Amygdala (tissue), 56 donors: ENCODE measurements at places on chromosomes 16 and 17.

GRCh38 chr16:49600976-49601375 is 227.4 kb downstream of the C16orf78 start:
- no peak for DNase-seq

- no peak for DNase-seq
Observed at GRCh38 chr16:51952500-51952899, 594.4 kb downstream of the TOX3 start.

- no peak for DNase-seq
Observed at GRCh38 chr16:81026429-81026828, 9.2 kb upstream of the ATMIN start.

DNA sequence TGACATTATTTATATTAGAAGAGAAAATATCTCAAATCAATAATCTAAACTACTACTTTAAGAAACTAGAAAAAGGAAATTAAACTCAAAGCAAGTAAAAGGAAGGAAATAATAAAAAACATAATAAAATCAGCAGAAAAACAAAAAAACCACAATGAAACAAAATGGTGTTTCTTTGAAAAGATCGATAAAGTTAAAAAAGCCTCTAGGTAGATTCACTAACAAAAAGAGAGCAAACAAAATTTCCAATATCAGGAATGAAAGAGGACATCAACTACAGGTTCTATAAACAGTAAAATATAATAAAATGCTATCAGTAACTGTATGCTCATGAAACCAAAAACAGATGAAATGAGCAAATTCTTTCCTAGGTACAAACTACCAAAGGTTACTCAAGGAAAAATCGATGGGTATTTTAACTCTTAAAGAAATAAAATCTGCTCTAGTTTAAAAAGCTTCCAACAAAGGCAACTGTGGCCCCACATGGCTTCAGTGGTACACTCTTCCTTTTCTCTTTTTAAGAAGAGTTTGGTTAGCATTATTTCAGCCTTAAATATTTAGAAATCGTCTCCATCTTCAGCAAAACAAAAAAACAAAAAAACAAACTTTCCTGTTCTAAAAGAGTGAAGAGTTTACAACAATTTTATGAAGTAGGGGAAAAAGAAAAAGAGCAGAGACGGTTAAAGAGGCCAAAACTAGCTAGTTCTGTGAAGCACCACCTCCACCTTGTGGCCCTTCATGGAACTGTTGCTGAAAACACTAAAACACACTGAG is 102.2 kb downstream of the TRIM37 start:
- no peak for DNase-seq

DNA sequence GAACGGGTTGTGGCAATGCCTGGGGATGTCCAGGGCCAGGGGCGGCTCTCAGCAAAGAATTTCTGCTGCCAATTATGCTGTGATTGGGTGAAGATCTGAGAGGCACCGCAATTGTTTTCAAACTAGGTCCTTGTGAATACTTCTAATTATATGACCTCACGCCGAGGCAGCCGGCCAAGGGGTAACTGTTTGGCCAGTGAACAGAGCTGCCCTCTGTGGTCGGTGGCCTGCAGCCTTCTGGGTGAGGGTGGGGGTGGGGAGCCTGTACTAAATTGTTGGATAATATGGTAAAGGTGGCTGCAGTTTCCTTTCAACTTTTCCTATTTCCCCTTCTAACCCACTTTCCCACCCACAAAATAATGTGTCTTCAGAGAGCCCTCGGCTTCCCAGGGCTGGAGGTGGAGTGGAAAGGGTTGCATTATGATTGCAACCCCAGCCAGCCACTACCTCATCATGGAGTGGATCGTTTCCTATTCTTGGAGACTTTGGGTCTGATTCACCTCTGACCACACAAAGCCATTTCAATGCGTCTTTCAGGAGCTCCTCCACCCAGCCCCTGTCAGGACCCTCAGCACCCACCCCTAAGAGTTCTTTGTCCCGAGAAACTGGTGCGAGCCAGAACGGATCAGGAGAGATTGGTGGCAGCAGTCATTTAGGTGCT is 2.0 kb upstream of the DNAI2 start:
- DNase-seq, result peak; percentile 30

GRCh38 chr17:2532146-2532720 is 20.5 kb upstream of the METTL16 start:
- no peak for DNase-seq

DNA sequence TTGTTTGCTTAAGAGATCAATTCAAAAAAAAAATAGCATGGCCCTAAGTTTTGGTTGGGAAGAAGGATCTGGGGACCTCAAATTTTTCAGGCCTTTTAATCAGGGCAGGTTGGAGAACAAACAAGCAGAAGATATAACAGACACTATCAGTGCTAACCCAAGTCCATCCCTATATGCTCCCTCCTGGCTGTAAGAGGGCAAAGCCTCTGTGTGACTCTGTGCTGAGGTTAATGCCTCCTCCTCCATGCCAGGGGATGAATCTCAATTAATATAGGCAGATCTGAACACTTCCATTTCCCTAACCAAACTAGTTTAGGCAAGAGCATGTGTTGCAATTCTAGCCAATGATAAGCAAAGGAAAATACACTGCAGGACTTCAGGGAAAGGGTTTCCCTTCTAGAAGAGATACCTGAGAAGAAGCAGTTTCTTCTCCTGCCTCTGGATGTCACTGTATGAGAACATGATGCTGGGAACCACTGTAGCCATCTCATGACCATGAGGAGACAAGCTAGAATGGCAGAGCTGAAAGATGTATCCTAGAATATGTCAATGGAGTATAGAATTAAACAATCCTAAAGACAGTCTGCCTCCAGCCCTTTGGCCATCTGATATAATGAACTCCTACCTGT is 76.0 kb downstream of the CHD9NB start:
- DNase-seq, result no peak

GRCh38 chr16:49712542-49712941 is 143.4 kb downstream of the ZNF423 start:
- DNase-seq, result no peak

DNA sequence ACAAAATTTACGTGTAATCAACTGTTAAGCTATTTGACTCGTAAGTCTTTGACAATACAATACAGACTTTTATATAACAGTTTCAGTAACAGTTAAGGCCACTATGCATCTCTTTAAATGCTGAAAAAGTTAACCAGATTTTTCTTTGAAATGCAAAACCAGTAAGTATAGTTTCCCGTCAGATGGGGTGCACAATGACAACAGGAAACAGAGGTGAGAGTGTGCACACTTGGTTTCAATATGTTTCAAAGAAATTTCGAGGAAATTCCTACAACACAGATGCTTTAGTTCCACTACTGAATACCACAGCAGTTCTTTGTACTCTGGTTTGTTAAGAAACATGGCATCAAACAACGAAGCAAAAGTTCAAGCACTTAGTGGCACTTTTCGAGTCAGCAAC is 48.4 kb downstream of the RNF157 start:
- DNase-seq, result no peak

- peak; percentile 18 for DNase-seq
Observed at GRCh38 chr16:10906914-10907756, 30.1 kb downstream of the CIITA start.

DNA sequence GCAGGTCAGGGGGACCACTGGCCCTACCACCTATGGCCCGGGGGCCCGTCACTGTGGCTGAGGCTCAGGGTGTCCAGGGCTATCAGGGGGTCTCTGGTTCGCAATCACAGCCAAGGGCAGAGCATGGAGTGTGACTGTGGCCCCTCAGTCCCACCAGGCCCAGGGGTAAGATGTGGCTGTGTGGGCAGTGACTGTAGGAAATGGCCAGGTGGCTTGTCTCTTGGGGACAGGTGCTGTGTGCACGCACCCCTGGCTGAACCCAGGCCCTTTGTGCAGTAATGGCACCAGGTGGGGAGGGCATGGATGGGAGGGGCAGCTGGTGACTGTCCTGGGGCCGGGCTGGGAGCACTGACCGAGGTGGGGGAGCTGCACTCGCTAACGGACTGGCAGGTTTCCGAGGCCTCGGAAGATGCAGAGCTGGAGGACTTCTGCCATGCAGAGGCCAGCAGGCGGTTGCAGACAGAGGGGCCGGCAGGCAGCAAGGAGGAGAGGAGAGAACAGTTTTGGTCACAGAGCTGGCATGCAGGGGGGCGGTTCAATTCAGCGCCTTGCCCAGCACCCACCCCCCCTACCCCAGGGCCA is 18.8 kb downstream of the IL34 start:
- no peak for DNase-seq

- no peak for DNase-seq
Observed at GRCh38 chr17:66200685-66201092, 8.8 kb upstream of the CEP112 start.

DNA sequence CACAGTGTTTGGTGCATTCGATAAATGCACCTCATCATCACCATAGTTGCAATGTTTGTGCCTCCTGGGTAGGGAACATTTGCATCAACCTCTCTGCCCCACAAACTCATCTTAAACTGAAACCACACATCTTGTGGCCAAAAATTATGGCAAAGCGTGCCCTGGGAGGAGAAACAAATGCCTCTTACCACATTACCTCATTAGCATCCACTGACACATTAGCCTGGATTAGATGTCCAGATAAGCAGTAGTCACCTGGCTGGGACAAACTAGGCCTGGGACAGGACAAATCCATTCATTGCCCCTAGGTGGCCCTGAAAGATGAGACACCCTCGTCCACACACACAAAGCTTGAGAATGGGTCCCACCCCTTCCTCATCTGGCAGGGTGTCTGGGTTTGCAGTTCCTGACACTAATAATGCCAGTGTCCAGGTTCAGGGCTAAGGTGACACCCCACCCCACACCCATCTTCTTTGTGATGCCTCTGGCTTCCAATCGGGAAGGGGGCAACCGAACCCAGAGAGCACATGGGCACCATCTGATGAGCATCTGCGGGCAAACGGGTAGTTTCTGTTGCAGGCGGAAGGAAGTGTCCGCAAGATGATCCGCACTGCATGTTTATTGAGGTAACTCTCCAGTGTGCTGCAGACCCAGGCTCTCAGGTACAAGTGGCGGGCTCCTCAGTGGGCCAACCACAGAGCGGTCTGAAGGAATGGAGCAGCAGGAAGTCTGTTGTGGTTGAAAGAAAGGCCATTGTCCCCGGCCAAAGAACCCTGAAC is 8.6 kb downstream of the XYLT1 start:
- DNase-seq, result no peak

DNA sequence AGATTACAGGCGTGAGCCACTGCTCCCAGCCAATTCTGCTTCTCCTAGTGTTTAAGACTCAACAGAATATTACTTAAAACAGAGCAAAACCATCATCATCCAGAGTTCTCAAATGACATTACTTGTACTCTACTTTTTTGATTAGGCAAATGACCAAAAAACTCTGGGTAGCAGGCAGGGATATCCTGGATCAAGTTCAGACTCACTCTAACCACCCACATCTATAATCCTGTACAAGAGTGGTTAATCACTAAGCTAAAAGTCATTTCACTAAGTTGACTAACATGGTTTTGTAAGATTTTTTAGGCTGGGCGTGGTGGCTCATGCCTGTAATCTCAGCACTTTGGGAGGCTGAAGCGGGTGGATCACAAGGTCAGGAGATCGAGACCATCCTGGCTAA is 6.8 kb downstream of the NAE1 start:
- DNase-seq, result no peak

GRCh38 chr17:66691644-66692420 is 143.1 kb upstream of the CACNG5 start:
- DNase-seq, result no peak

DNA sequence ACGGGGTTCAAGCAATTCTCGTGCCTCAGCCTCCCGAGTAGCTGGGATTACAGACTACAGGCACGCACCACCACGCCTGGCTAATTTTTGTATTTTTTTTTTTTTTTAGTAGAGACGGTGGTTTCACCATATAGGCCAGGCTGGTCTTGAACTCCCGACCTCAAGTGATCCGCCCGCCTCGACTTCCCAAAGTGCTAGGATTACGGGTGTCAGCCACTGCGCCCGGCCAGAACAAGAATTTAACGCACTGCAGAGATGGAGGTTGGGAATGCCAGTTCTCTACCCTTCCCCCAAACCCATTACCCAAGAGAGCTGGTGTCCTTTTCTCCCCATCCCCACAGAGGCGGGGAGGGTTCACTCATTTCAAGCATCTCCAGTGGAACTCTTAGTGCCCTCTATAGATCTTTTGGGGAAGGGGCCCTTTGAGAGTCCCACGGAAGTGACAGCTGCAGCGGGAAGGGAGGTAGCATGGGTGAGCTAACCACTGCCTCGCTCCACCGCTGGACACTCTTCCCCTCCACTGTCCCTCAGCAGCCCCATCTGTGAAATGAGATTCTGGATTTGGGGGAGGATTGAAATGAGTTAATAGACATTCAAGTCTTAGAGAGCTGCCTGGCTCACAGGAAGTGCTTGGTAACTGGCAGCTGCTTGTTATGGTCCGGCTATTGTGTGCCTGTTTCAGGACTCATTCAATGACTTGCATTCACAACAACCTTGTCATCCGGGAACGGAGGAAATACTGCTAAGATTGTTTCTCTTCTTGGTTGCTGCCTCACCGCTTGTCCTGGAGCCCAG is 3.5 kb upstream of the UBALD2 start:
- DNase-seq, result no peak

- DNase-seq, result no peak
Observed at GRCh38 chr16:70578035-70578434, 54.4 kb downstream of the SF3B3 start.

GRCh38 chr17:65703891-65704290 is 142.4 kb upstream of the AXIN2 start:
- no peak for DNase-seq

- no peak for DNase-seq
Observed at GRCh38 chr16:49097964-49098363, 183.7 kb downstream of the CBLN1 start.

GRCh38 chr17:14460516-14461226 is 159.8 kb downstream of the HS3ST3B1 start:
- DNase-seq, result no peak

DNA sequence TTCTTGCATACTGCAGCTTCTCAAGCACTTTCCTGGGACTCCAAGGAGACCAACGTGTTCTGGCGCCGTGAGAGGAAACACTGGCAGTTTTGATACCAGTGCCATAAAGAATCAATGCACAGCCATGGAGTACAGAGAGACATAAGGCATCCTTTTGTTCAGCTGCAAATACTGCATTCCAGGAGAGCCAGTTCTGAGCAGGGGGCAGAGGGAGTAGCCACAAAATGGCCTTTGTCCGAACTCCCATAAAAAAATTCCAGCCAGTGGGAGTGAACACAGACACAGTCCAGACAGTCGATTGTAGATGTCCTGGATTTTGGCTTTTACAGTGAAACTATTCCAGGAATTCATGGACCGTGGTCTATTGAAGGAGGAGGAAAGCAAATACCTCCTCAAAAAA is 36.2 kb upstream of the TEKT3 start:
- peak; percentile 61 for DNase-seq

GRCh38 chr16:25066747-25067631 is 44.6 kb upstream of the LCMT1 start:
- DNase-seq, result peak; percentile 73

GRCh38 chr16:66619534-66620428 is 15.3 kb downstream of the CMTM3 start:
- no peak for DNase-seq

GRCh38 chr16:2881783-2882649 is 999 bp upstream of the FLYWCH2 start:
- no peak for DNase-seq
